Ecto neural progenitor cell (in vitro differentiated cells): ENCODE measurements at places on chromosomes 7 and 10.

GRCh38 chr7:68250143-68250542 is 1253.5 kb downstream of the TYW1 start:
- no peak for DNase-seq

- no peak for DNase-seq
Observed at GRCh38 chr10:120768227-120768626, 82.9 kb upstream of the WDR11 start.

DNA sequence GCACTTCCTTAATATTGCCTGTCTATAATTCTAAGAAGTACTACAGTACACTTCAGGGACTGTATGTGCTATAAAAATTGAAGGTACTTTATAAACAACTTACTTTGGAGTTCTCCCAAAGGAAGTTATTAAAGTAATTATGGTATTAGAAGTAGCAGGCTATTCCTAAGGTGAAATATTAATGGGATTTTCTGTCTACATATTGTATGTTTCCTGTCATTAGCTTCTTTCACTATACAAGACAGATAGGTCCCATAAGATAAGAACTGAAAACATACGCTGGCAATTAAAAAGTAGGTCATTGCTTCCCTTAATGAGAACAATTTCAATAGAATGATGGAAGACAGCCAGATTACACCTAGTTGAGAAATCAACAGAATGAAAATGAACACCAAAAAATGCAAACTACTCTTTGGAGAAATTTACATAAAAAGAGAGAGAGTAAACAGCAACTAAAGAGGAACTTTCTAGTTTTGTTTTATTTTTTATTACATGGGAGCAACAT is 147.0 kb downstream of the HBP1 start:
- no peak for DNase-seq

DNA sequence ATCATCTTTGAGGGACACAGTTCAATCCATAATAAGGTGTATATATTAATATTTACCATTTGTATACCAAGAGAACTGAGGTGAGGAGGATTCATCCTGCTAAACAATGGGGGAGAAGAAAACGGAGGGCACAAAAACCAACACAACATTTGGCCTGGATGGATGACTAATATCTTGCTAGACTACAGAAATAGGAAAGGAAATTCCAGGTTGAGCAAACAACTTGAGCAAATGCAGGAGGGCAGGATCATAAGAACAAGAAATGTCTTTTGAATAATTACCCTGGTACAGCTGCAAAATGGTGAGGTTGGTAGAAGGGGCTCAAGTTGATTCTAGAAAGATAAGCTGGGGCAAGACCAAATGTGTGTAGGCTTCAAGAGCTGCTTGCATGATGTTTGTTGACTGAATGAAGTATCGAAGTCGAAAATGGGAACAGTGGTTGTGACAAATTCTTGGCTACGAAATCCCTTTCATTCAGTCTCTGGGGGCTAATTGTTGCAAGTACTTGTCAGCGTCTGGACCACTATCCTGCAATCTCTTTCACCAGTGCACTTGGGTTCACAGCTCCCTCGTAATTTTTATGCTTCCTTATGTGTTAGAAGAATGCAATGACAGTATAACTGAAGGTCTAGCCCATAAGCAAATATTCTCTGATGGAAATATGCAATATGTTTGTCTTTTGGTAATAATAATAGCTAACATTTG is 176.2 kb downstream of the PTEN start:
- DNase-seq: no peak

DNA sequence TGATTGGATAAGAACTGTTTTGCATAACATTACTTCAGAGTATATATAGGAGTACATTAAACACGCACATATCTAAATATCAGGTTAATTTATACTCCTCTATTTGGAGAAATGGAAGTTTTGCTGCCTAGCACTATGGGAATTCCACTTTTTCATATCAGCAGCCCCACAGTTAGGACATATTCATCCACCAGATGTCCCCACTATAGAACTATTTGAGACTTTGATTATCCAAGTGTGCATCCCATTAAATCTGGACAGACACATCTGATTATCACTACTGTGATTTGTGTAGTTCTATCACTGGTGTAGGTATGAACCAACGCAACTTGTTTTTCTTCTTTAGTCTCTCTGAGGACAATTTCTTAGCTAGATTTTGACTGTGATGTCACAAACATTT is 345.7 kb downstream of the THSD7A start:
- DNase-seq: no peak

DNA sequence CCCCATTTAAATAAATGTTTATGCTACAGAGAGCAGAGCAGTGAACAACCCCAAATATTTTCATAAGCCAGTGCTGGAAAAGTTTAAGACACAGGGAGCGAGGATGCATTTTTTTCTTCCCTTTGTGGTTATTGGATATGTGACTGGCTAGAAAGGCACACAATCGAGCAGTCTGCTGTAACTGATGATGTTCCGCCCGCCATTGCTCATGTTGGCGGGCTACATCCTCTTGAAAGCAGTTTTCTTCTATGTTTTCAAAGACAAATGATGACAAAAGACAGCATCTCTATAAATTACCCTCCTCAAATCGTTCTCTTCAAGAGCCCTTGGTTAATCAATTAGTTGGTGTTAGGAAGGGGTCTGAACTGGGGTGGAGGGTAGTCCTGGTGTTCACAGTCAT is 269.8 kb downstream of the SKAP2 start:
- no peak for DNase-seq

DNA sequence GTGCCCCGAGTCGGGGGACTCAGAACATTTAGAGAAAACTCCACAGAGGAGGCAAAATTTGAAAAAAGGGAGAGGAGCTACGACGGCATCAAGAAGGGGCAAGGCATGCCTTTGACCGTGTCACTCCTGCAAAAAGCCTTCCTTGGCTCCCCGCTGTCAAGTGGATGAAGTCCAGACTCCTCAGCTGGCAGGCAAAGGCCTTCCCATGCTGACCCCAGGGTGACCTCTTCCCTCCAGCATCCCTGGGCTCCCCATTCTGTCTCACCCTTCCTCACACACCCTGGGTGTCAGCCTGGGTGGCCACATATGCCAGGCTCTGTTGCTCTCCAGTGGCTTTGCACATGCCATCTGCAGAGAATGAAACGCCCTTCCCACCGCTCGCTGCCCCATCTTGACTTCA is 88.4 kb upstream of the ZMIZ1 start:
- no peak for DNase-seq

- DNase-seq: no peak
Observed at GRCh38 chr7:18497800-18498199, 2.3 kb downstream of the HDAC9 start.

DNA sequence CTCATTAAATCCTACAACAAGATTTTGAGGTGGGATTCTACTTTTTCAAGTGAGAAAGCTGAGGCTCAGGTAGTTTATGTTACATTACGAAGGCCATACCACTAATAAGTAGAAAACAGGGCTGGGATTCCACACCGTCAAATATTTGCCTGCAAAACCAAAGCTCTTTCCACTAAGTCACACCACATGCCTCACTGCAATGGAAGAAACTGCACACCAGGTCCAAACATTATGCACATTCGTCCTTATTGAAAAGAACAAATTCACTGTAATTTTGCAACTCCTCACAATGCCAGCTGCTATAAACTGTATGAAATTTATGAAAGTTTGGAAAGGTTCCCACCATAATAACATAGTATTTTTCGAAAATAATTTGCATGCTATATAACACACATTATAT is 66.5 kb downstream of the DGKB start:
- no peak for DNase-seq

- DNase-seq: no peak
Observed at GRCh38 chr10:127398971-127399365, 150.1 kb upstream of the NPS start.

- DNase-seq: no peak
Observed at GRCh38 chr10:70573599-70574506, 28.7 kb downstream of the PRF1 start.

- DNase-seq: no peak
Observed at GRCh38 chr10:122460891-122461293, 461 bp upstream of the HTRA1 start.

DNA sequence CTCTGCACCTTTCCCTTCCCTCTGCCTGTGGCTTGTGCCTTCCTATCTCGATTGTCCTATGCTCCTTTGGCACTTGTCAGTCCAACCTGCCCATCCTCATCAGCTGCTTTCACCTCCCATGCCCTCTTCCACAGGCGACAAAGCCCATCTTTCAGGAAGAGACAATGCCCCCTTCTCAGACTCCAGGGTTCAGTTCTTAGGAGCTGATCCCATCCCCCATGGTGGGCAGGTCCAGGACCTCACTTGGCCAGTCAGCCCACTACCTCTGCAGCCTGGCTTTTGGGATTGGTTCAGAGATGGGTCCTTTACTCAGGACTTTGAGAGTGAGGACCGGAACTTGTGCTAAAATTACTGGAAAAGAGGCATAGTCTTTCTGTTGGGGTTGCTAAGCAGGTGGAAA is 74.0 kb upstream of the NANOS1 start:
- peak; percentile 35 for DNase-seq

DNA sequence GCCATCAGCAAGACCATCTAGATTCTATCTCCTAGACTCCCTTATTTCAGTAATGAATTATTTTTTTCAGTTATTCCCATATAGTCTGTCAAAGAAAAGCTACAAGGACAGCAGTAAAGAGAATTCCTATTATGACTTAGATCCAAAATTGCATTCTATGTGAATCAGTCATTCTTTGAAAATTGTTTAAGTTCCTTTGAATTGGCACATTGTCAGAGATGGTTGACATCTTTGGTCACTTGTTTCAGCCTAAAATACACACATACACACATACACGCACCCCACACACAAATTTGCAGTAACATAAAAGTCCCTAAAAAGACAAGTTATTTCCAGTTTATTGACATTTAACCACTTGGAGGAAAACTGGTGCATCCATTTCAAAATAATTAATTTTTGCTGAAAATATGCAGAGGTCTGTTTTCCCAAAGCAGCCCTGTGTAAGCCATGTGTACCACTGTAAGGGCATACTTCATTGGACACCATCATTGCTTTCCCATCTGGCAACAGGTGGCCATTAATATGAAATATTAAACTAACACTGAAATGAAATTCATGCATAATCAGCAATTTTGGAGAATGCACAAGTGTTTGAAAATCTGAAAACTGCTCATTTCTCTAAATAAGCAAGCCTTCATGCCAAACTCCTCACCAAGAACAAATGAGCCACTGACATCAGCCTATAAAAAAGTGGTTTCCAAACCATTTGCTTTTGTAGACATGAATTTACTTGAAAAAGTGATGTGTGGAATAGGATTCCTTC is 121.7 kb upstream of the COL1A2 start:
- no peak for DNase-seq

GRCh38 chr10:128517167-128517566 is 390.9 kb upstream of the MKI67 start:
- DNase-seq: no peak

DNA sequence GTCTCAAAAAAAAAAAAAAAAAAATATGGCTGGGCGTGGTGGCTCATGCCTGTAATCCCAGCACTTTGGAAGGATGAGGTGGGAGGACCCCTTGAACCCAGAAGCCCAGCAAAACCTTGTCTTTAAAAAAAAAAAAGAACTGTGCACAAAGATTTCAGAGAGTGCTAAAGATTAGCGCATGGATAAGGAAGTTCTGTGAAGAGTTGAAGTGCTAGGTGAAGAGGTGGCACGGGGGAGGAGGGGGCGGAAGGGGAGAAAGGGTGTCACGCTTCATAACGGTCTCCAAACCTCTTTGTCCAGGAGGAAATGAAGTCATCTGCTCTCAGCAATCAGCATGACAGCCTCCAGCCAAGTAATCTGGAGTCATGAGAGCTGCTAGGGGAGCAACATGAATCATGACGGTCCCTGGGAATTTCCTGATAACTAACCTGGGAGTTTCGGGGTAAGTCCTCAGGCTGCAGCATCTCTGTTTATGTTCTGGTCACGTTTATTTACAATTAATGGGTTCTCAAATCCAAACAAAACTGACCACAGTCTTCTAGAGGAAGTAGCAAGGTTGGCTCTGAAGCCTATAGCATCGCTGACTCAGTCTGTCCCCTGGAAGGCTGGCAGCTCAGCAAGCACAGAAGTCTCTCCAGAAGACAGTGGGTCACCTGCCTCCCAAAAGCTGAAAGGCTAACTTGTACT is 1.9 kb upstream of the PLAU start:
- DNase-seq: no peak

DNA sequence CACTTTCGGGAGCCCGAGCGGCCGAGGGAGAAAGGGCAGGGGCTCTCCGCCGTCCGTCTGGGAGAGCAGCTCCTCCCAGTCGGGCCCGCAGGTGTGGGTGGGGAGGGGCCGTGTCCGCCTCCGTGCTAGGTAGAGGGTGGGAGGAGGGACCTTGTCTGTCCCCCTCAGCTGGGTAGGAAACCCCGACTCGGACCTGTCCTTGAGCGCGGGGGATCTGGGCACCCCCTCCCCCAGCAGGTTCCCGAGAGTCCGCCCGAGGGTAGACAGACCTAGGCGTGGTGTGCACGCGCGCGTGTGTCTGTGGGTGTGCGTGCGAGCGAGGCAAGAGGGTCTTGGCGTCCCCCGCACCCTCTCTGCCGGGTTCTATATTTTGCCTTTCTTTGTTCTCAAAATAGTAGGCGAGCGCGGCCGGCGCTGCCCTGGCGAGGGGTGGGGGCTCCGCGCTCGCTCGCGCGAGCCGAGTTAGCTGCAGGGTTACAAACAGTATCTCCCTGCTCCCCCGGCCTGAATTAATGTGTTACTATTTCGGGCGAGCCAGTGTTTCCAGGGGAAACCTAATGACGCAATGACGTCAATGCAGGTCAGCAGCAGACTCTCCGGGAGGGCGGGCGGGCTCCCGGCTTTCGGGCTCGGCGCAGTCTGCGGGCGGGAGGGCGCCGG is 73.9 kb upstream of the LEP start:
- peak; percentile 56 for DNase-seq

- DNase-seq: peak; percentile 39
Observed at GRCh38 chr10:132107186-132107948, 41.6 kb downstream of the JAKMIP3 start.

DNA sequence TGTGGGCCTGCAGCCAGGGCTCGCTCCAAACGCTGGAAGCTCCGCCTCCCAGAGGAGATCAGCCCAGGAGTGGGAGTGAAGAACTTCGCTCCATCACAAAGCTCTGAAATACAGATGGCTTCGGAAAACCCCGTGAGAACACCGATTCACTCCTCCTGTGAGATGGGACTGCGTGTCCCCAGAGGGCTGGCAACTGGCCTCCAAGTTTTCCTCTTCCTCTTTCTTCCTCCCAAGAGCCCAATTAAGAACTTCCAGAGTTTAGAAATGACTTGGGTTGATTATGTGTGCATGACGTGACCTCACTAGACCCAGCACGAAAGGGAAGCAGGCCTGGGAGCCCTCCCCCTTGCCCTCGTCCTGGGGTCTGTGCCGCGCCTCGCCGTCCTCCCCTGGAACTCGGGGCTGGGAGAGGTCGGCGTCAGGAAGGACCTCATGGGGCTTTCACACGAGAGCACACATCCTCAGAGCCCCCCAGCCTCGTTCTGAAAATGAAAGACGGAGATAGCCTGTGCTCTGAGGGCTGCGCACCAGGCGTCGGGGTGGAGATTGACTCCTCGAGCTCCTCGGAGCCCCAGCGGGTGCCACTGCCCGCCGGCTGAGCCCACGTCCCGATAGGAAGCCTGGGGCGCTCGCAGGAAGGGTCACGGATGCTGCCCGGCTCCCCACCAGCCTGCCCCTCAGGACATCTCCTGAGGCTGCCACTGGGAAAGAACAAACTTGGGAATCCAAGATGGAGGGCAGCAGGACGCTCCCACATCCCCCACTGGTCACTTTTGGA is 37.8 kb downstream of the PTPRN2 start:
- DNase-seq: no peak
